Activated CD4-positive, alpha-beta T cell treated with anti-CD3 and anti-CD28 coated beads, Interleukin-2, amount 50 U/mL, for 24 hours (primary cell): ENCODE measurements at places on chromosomes 3 and 15.

GRCh38 chr15:86036243-86036642 lies 43.4 kb upstream of the AGBL1 start:
- DNase-seq, result no peak

DNA sequence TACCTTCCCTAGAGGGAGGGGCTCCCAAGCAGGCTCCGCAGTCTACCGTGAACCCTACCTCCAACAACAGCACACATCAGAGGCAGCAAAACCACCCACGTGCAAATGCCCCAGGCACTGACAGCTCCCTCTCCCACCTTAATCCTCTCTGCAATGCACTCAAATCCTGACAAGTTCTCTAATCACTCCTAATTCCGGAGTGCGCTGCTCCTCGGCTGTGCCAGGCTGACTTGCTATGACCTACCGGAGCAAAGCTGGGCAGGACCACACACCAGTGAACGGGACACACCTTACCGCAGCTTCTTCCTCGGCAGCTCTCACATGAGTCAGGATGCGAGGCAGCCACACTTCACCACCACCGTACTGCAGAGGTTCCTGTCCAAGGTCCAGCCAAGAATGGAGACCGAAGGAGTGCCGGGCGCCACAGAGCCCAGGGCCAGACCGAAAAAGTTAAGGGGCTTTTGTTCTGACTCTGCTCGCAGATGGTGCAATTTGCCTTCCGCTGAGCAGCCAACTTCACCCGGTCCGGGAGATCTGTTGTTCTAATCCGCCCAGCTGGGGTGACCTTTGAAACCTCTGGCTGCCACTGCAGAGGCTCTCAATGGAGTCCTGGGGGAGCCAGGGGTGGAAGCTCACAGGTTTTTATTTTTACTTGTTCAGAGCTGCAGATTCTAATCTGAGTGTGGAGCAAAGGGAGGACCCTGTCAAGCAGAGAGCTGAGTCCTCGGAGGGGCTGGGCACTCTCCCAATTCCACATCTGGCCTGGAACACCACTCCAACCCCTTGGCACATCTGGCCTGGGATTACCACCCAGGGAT lies 84.4 kb downstream of the MYLK start:
- DNase-seq, result no peak

- DNase-seq, result no peak
Measured at GRCh38 chr3:64191822-64192221, 33.4 kb downstream of the PRICKLE2 start.

DNA sequence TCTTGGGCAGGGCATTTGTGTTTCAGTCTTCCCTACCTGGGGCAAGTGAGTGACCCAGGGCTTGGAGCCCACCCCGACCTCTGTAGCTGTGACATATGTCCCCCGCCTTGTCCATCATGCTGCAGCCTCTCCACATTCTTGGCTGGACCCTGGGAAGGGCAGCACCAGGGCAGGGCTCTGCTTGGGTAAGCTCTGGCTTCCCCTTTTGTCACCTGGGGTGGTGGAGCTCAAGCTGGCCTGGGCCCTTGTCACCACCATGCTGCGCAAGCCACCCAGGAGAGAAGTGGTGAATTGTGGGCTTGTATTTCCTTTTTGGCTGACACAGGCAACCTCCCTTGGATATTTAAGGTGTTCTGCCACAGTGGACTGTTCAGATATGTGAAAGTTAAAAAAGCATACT lies 29.3 kb downstream of the SPSB4 start:
- no peak for DNase-seq

DNA sequence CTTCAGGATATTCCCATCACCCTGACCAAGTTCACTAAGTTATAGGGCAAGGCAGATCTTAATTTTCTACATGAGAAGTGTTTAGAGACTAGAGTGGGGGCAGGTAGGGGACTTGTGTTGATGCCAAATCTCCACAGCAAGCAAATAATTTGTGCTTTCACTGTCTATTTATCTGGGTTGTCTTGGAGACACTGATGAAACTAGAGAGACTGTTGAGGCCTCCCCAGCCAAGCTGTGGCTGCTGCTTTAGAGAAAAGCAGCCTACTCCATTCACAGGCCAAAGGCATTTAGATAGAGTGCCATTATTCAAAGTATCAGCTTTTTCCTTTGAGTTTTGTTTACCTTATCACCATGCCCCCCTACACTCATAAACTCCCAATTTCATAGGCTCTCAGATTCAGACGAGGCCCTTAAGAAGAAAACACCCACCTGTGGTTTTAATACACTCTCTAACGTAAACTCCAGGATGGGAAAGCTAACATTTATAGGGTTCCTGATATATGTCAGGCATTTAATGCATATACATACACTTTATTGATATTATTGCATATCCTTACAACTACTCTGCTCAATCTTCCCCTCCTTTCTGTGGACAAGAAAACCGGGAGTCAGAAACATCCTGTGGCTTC lies 130.4 kb upstream of the FOXB1 start:
- no peak for DNase-seq

GRCh38 chr15:91694831-91695210 lies 158.7 kb upstream of the SLCO3A1 start:
- DNase-seq, result no peak

DNA sequence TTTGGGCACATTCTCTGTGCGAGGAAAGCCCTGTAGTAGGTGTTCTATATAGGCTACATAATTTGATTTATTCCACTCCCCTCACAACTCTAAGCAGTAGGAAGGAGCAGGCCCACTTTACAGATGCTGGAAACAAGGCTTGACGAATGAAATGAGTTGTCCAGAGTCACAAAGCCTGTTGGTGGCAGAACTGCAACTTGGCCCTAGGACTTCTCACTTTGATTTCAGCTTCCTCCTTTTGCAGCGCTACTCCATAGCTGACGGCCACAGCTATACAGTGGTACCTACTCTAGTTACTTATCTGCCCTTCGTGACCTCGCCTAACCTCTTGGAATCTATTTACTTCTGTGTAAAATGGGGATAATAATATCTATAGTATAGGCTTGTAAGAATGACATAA lies 2.5 kb upstream of the IRAK2 start:
- no peak for DNase-seq

DNA sequence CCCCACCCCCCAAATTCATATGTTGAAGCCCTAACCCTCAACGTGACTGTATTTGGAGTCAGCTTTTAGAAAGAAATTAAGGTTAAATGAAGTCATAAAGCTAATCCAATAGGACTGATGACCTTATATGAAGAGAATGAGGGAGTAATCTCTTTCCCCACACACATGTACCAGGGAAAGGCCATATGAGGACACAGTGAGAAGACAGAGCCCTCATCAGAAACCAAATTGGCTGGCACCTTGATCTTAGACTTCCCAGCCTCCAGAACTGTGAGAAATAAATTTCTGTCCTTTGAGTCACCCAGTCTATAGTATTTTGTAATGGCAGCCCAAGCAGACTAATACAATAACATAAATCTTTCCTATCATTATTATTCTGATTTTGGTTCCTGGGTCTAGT lies 194.7 kb upstream of the NANOGP8 start:
- no peak for DNase-seq

- DNase-seq, result no peak
Measured at GRCh38 chr3:54212723-54213122, 90.4 kb downstream of the CACNA2D3 start.

GRCh38 chr15:84915606-84915958 lies 31.1 kb downstream of the SLC28A1 start:
- no peak for DNase-seq

DNA sequence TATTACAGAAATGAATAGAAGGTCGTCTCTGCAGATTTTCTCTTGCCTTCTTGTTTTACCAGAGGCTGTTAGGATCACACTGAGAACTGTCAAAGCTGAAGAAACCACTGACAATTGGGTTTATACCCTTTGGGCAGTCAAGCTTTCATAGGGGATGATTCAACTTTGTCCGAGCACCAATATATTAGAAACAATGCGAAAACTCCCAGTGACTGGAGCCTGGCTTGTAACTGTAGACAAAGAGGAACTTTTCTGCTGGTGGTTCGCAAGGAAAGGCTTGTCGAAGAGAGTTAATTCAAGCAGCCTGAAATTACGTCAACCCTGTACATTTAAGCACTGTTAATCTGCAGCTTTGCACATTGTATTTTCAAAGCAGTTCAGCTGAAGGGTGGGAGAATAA lies 193.2 kb upstream of the ZNF385D start:
- DNase-seq, result no peak

DNA sequence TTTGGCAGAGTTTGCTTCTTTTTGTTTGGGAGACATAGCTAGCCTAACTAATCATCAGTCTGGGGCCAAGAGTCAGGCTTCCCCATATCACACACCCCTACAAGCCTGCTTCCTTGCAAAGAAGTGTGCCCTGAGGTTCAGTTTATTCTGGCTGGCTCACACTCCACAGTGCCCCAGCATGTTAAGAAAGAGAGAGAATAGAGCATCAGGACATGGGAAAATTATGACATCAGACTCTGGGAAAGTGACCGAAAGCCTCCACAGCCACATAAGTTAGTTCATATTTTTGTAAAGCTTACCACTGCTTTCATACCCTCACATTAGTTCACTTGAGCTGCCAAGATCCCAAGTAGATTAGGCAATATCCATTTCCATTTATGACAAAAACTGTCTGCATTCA lies 63.0 kb upstream of the CFAP161 start:
- no peak for DNase-seq

DNA sequence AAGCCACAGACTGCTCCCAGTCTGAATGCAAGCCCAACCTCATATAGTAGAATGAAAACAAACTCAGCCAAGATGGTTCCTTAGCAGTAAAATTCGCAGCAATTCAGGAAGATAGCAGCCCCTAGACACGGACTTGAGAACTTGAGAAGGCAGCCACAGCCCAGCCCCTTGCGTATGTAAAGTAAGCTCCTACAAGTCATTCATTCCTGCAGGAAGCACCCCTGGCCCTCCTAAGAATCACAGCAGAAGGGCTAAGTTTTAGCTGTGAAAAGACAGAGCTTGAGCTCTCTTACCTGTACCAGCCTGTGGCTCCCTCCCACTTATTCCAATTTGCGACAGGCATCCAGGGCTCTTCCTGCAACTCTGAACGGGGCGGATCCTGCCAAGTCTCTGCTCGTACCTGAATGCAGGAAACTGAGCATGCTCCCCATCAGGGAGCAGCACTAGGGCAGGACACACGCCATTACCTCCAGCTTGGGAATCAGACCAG lies 136.4 kb downstream of the MAGI1 start:
- DNase-seq, result no peak

DNA sequence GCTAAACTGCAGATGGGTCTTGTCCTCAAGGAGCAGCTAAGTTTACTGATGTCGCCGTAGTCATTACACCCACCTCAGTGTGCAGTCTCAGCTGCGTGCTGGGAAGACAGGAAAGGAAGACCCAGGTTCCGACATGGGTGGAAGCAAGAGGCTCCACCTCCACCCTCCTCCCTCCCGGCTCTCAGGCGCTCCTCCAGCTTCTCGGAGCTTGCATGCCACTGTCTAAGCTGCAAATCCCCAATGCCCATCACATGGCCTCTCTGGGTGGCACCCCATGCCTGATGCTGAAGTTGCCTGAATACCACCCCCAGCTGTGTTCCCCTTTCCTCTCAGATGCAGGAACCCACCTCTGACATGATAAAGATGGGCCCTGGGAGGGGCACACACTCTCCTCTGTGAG lies 58.5 kb downstream of the MGLL start:
- no peak for DNase-seq

DNA sequence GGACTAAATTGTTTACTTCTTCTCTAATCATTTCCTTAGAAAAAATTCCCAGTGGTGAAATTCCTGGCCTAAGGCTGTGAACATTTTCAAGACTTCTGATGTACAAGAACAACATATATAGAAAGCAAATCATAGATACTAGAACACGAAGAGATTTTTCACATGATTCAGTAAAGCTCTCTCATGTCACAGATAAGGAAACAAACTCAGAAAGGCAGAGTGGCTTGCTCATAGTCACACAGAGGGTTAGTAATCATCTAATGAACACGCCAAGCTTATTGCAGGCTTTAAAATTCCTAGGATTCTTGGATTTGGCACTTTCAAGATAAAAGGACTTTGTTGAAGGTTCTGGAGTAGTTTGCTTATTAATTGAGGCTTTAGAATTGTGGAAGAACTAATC lies 26.2 kb downstream of the CRTAP start:
- DNase-seq, result no peak

DNA sequence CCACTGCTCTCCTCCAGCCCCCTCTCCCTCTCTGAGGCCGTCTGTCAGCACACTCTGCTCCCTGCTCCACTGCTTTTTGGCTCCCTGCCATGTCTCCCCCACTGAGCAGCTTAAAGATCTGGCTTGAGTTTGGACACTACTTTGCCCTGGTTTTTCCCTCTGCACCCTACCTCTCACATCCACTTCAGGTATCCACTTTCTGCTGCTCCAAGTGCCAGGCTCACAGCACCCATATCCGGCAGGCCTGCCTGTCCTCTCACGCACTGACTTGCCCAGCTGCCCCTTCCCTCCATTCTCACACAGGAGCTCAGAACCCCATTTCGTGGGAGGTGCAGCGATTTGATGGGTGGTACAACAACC lies 3.7 kb downstream of the DUOX1 start:
- DNase-seq, result no peak
